ENCODE measurements at places on chromosomes 13 and 19.
A peak's percentile ranks its signal among the peaks of the same experiment; 100 is the strongest.

- no peak for DNase-seq
Measured at GRCh38 chr13:22014469-22014868, 343.6 kb downstream of the FGF9 start.

GRCh38 chr19:28985201-28985600 is 227.8 kb downstream of the UQCRFS1 start:
- no peak for DNase-seq

DNA sequence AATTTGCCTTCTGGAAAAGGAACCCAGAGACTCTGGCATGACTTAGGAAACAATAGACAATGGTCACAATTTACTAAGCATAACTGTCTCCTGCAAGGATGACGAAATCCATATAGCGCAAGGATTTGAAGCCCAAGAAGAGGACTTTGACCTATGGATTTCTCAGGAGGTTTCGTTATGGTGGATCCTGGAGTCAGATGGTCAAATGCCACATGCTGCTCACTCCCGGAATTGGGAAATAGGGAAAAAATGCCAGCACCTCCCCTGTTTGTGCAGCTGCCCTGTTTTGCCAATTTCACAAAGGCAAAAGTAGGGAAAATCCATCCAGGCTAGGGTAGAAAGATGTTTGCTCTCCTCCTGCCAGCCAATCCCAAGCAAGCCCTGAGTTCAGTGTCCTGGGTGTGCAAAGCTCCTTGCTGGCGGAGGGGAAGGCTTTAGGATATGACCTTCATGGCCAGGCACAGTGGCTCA is 23.4 kb downstream of the RDH8 start:
- no peak for DNase-seq

- no peak for DNase-seq
Measured at GRCh38 chr19:41421314-41421713, 5.9 kb downstream of the B3GNT8 start.

- DNase-seq, result no peak
Measured at GRCh38 chr13:106521095-106521799, 14.2 kb downstream of the EFNB2 start.

GRCh38 chr19:2015608-2015950 is at the start of gene BTBD2:
Gene BTBD2, minus strand, starts transcription at chr19:2015714. Its CDS starts 11 bp downstream, at chr19:2015703.
- DNase-seq, result peak; percentile 34

DNA sequence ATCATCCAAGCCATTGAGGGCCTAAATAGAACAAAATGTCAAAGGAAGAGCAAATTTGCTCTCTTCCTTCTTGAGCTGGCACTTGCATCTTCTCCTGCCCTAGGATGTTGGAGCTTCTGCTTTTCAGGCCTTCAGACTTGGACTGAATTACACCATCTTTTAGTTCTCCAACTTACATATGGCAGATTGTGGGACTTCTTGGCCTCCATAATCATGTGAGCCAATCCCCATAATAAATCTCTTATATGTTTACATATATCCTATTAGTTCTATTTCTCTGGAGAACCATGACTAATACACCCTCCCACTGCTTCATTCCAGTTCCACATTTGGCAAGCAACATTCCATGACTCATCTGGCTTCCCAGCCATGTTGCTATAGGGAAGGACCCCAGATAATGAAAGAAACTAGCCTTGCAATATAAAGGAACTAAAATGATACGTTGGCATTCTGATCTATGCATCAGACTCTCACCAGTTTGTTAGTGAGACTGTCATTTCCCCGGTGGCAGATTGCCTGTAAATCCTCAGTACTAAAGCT is 11.0 kb upstream of the ACOD1 start:
- DNase-seq, result no peak

DNA sequence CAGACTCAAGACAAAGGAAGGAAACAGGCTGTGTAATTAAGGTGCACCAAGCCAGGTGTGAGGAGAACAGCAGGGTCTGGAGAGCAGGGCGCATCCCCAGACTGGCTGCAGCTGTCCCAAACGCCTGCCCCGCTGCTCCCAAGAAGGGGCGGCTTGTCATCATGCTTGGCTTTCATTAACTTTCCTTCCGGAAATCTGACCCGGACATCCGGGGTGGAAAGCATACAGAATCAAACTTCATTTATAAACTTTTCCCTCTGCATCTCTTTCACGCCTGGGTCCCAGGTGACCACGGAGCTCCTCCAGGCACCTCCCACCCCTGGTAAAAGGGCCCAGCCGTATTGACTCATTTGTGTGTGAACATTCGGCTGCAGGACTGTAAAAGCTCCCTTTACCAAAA is 31.7 kb downstream of the TSHZ3 start:
- no peak for DNase-seq

GRCh38 chr19:51478381-51479234 is at the start of gene CEACAM18:
Gene CEACAM18, plus strand, starts transcription at chr19:51478539.
- no peak for DNase-seq

DNA sequence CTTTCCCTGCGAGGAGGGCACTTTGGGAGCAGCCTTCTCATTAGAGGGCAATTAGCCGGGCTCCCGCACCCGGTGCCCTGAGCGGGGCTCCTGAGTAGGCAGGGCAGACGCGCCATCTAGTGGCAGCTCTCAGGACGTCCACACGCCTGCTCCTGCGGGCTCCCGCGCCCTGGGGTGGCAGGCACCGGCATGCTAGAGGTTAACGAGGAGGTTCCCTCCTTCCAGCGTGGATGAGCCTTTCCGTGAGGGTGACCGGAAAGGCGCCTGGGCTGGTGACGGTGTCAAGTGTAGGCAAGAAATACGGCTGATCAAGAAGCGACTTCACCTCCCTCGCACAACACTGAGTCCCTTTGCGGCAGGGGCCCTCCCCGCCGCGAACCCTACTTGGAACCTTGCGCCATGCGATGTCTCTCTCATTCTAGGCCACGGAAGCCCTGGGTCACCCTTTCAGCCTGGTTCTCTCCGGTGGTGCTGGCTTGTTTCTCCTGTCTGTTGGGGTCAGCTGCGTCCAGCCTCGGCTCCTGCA is 67.7 kb downstream of the ALOX5AP start:
- DNase-seq, result peak; percentile 73

DNA sequence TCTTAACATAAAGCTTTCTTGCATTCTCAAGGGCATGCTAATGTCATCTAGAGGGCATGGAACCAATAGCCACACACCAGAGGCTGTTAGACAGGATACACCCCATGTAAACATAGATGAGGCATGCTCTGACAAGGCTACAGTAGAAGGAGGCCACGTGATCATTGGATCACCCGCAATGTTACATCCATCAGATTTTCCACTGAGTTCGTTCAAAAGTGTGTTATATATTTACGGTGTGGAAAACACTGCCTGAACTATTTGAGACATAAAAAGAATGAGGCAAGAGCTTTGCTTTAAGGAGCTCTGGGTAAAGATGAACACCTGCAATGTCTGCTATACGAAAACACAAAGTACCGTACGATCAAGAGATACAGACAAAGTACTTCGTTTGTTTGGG is 817.5 kb upstream of the SLC10A2 start:
- no peak for DNase-seq

DNA sequence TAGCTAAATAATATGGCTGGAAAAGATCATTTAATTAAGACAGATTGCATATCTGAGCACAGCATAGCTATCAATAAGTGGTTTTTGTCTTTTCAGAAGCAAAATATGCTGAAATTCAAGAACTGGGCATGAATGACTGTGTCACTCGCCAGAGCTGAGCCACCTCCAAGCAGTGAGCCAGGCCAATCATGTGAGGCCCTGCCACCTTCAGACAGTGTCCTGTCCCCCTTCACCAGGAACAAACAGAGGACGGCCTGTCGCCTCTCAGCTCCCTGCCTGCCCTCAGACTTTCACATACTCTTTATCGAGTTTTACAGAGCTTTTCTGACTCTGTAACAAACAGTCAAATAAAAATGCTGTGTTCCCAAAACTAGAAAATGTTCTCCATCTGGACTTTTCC is 171.0 kb upstream of the TSC22D1 start:
- no peak for DNase-seq

- DNase-seq, result no peak
Measured at GRCh38 chr13:40319699-40320579, 346.5 kb downstream of the FOXO1 start.

DNA sequence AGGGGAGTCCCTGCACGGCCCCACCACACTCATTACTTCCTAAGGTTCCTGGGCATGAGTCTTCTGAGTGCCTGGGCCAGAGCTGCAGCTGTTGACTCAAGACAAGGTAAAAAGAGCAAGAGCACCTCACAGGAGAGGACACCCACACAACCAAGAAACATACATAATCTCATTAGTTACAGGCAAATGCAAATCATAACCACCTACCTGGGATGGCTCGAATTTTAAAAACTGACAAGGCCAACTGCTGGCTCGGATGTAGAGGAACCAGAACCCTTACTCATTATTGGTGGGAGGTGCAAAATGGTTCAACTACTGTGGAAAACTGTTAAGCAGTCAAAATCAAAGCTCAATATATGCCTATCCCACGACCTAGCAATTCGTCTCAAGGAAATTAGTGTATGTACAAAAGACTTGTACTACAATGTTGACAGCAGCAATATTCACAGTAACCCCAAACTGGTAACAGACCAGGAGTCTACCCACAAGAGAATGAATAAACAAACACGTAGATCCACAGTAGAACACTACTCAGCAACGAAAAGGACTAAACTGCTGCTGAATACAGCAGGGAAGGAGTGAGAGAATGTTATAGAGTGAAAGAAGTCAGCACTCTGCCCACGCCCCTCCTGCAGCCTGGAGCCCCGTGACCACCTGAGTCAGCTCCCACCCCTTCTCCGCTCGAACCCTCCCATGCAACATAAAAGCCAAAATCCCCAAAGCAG is 15.8 kb downstream of the AKT2 start:
- no peak for DNase-seq

- DNase-seq, result no peak
Measured at GRCh38 chr13:76387566-76387965, 498.6 kb downstream of the KCTD12 start.

- DNase-seq, result no peak
Measured at GRCh38 chr13:62629618-62630017, 1214.0 kb upstream of the PCDH20 start.

DNA sequence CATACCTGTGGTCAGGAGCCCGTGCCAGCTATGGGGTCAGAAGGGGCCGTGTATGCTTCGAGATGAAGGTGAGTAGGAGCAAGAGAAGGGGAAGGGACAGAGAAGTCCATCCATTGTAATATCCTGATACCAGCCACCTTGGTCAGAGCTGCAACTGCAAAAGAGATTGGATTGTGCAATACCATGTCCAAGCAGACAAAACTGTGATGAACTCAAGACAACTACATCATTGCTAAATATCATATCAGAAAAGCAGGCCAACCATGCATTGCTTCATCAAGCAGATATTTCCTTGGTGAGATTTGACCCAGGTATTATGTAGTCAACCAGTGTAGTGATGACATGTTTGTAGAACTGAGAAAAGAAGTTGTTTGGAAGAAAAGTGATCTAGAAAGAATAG is 12.1 kb downstream of the HNRNPUL1 start:
- no peak for DNase-seq

GRCh38 chr13:75258159-75258782 is 223.7 kb downstream of the TBC1D4 start:
- DNase-seq, result no peak

GRCh38 chr19:51094696-51095279 is 12.1 kb upstream of the KLK14 start:
- no peak for DNase-seq

GRCh38 chr13:46810440-46810839 is 13.5 kb upstream of the ESD start:
- no peak for DNase-seq

DNA sequence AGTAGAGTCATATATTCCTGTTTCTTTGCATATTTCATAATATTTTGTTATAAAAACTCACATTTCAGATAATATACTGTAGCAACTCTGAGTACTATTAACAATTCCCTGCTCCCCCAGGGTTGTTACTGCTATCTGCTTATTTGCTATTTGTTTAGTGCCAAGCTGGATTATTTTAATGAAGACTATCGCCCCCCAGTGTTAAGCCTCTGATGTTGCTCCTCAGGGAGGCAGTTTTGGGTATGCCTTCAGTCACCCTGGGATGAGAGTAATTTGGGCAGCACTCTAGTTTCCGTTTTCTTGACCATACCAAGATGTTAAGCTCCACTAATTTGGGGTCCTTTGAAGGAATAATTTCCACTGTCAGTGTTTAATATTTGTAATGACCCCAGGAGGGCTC is 46.0 kb downstream of the MICU2 start:
- DNase-seq, result no peak

DNA sequence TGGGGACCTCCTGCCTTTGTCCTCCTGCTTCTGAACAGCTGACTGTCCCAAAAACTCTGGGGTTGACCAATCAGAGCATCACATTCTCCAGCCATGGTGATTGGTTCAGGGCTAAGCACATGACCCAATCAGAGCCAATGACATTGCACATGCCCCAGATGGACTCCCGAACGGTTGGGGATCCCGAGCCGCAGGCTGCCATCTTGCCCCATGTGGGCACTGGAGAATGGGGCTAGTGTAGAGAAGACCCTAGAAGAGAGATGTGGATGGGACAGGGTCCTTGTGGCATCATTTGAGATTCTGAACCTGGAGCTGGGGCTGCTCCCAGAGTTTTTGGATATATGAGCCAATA is 31.3 kb upstream of the PEPD start:
- DNase-seq, result no peak

DNA sequence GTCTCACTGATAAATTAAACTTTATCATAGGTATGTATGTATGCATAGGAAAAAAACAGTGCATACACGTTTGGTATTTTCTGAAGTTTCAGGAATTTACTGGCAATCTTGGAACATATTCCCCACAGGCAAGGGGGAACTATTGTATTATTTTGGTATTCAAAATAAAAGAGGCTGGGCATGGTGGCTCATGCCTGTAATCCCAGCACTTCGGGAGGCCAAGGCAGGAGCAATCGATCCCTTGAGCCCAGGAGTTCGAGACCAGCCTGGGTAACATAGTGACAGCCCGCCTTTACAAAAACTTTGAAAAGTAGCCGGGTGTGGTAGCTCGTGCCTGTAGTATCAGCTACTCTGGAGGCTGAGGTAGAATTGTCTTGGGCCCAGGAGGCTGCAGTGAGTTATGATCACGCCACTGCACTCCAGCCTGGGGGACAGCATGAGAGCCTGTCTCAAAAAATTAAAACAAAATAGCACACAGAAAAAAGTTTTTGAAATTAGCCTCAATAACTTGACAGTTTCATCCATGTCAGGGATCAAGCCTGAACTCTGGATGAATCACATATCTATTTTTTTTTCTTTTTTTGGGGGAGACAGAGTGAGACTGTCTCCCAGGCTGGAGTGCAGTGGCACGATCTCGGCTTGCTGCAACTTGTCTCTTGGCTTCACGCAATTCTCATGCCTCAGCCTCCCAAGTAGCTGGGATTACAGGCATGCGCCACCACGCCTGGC is 29.1 kb upstream of the HOMER3 start:
- no peak for DNase-seq

DNA sequence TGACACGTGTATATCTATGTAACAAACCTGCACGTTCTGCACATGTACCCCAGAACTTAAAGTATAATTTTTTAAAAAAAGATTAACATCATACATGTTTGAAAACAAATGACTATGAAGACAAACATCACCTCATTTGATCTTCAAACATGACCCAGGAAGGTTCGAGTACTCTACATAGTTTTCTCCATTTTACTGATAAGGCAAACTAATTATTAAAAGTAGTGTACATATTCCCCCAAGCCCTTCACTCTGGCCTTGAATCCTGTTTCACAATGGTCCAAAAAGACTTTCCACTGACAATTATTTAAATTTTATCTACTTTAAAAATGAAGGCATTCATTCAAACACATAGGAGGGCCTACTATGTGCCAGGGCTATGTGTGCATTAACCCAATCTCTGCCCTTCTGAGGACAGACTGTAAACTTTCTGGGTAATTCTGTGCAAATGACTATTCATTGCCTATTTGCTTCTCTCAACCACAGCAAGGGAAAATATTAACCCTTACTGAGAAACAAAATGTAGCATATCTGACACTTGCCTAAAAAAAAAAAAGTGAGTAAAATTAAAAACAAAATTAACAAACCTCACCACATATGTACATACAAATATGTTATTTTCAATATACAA is 22.1 kb downstream of the ATP7B start:
- DNase-seq, result no peak

Measured in activated CD4-positive, alpha-beta T cell treated with anti-CD3 and anti-CD28 coated beads for 1 hour (primary cell).